A549 treated with dexamethasone at 1 μM for 4 hours (cell line): ENCODE measurements at places on chromosomes 3 and 15. TPM values are rescaled to one million over a fixed set of nuclear protein-coding genes. Genes with fewer than 3 reads are reported as not detected.

CAMK1 gene
- 14.0 to 17.7 TPM (median 16.9 TPM) in 5 replicates for total RNA-seq

CHRNA5 gene
- total RNA-seq = 29.9 to 31.5 TPM (median 30.8 TPM) in 5 replicates

ZNF717 gene
- total RNA-seq = 2.6 to 3.7 TPM (median 3.1 TPM) in 5 replicates

LMAN1L gene
- 0.04 TPM in 1 of 5 replicates, not detected in the others for total RNA-seq

CASR gene
- not detected in 5 replicates for total RNA-seq

ONECUT1 gene
- 0.15 to 0.32 TPM (median 0.20 TPM) in 5 replicates for total RNA-seq

RMDN3 gene
- 21.6 to 24.4 TPM (median 22.1 TPM) in 5 replicates for total RNA-seq

ALDH1A3 gene
- 16.7 to 26.3 TPM (median 22.4 TPM) in 5 replicates for total RNA-seq

MYRIP gene
- 0.02 TPM in 2 of 5 replicates, not detected in the others for total RNA-seq

UQCRC1 gene
- total RNA-seq = 150 to 202 TPM (median 156 TPM) in 5 replicates

RPL32 gene
- 2,252 to 2,726 TPM (median 2,282 TPM) in 5 replicates for total RNA-seq

BOC gene
- total RNA-seq = 4.5 to 5.3 TPM (median 4.6 TPM) in 5 replicates

PODXL2 gene
- 7.3 to 10.2 TPM (median 9.4 TPM) in 5 replicates for total RNA-seq

SYNPR gene
- not detected in 5 replicates for total RNA-seq

DPPA4 gene
- total RNA-seq = not detected in 5 replicates
